Large intestine (tissue), 12 donors: ENCODE measurements at places on chromosomes 5 and 9. TPM values are rescaled to one million over a fixed set of nuclear protein-coding genes. Genes with fewer than 3 reads are reported as not detected.
A peak's percentile ranks its signal among the peaks of the same experiment; 100 is the strongest.

DNA sequence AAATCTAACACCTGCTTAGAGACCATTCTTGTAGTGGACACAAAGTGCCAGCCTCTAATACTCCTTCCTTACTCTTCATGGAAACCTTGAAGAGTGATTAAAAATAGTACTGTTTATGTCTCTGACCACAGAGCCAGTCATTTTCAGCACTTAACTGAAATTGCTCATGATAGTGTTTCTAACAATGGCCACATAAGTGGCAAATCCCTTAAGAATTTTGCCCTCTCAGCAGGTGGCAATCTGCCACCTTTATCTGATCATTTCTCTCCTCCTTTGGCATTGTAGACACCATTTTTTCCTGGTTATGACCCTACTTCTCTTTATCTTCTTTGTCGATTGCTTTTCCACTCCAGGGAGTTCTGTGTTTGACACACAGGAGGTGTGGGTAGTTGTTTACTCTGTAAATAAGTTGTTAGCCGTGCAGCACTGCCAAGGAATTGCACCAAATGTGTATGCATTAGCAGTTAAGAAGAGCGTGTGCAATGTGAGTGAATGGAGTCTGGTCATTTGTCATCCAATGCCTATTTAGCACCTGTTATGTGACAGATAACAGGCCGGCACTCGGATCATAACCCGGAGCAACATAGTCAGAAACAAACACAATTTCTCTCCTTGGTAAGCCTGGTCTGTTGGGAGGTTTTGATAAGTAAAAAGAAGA, 36.8 kb upstream of the STARD4 start:
- peak; percentile 28 for DNase-seq

GRCh38 chr9:34565856-34566255, 23.7 kb downstream of the CNTFR start:
- DNase-seq = no peak

GRCh38 chr5:130280528-130281217, 376.4 kb downstream of the CHSY3 start:
- DNase-seq = no peak

- no peak for DNase-seq
Observed at GRCh38 chr5:83312663-83313062, 158.9 kb upstream of the VCAN start.

DNA sequence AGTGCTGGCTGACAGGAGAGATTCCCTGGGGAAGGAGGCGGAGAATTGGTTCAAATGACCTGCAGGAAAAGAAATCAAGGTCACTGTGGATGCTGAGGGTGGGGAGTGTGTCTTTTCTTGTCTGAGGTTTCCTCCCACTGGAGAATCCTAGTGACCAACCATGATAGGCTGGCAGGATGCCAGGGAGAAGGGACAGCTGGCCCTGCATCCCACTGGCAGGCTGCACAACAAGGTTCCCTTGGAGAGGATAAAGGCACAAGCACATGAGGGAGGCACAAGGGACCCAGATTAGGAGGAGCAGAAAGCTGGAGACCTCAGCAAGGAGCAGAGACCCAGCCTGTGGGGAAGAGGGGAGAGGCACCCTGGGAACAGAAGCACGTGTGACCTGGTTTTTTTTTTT, 11.4 kb upstream of the ZDHHC12 start:
- DNase-seq = no peak

GRCh38 chr9:134328341-134328840, 2.1 kb downstream of the RXRA start:
- peak; percentile 78 for DNase-seq

GRCh38 chr5:43780586-43780985, 177.6 kb downstream of the NNT start:
- DNase-seq = no peak

- no peak for DNase-seq
Observed at GRCh38 chr5:64693636-64694035, 3.3 kb downstream of the SHISAL2B start.

- peak; percentile 50 for DNase-seq
Observed at GRCh38 chr9:26744191-26744965, 148.2 kb downstream of the CAAP1 start.

DNA sequence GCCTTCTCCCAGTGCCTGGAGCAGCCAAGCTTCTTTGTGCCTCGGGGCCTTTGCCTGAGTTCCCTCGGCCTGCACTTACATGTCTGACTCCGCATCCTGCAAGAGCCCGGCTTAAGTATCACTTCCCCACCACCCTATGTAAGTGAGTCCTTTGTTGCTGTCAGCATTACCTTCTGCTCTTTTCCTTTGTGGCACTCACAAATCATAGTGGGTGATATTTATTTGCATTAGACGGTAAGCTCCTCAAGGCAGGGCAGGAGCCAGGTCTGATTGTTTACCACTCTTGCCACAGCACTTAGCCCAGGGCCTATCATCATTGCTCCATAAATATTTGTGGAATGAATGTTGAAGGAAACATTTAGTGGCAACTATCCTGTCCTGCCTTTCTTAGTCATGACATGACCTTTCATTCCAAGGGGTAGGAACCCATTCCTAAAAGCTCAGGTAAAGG, 4.8 kb downstream of the GM2A start:
- no peak for DNase-seq

DNA sequence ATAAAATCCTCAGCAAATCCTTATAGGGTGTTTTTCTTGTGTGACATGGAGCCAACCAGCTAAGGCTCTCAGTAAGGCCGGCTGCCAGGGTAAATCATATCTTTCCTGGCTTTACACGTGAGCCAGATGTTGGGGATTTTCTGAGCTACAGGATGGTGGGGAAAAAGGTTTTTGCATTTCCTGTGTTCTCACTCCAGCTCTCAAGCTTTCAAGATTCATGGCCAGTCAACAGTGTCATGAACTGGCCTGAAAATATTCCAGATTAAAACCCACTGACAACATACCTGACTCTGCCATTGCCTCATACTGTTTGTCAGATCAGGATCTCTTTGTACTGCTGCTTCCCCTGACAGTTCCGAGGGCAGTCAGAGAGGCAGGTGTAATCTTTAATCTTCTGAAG, 306.9 kb downstream of the GLIS3 start:
- no peak for DNase-seq

DNA sequence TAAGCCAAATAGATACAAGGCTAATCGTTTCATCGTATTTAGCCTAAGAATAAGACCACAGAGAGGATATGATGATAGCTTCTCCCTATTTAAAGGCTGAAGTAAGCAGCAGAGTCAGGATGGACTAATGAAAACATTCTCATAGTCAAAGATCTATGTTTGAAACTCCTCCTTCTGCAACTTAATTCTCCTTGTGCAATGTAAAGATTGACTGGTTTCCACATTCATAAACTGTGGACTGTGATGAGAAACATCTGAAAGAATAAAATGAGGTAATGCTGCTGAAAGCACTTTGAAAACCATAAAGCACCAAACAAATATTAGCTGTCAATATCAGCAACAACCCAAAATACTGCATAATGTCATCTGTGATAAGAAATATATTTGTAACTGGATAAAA, 361.9 kb downstream of the CSNK1G3 start:
- DNase-seq = no peak

- peak; percentile 56 for DNase-seq
Observed at GRCh38 chr9:115209601-115210306, 91.8 kb upstream of the TNC start.

DNA sequence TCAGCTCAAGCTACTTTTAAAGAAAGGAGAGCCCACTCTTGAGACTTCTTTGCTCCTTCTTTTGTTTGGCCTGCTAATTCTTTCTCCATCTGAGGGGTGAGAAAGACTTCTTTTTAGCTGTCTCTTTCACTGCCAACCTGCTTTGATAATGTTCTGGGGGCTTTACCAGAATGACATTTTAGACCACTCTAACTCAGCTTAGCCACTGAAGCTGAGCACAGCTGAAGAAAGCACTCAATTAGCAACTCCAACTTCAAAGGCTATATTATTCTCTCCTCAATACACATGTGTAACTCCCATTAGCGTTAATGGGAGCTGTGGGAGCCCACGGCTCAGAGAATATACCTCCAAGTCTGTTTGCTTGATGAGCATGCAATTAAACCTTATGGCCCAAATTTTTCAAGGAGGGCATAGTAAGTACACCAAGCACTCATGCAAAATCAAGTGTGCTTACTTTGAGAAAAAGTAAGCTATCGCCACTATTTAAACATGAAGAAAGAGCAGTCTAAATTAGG, 815.4 kb upstream of the DMAC1 start:
- no peak for DNase-seq

GRCh38 chr5:107149243-107150005, 521.3 kb downstream of the EFNA5 start:
- DNase-seq = no peak

DNA sequence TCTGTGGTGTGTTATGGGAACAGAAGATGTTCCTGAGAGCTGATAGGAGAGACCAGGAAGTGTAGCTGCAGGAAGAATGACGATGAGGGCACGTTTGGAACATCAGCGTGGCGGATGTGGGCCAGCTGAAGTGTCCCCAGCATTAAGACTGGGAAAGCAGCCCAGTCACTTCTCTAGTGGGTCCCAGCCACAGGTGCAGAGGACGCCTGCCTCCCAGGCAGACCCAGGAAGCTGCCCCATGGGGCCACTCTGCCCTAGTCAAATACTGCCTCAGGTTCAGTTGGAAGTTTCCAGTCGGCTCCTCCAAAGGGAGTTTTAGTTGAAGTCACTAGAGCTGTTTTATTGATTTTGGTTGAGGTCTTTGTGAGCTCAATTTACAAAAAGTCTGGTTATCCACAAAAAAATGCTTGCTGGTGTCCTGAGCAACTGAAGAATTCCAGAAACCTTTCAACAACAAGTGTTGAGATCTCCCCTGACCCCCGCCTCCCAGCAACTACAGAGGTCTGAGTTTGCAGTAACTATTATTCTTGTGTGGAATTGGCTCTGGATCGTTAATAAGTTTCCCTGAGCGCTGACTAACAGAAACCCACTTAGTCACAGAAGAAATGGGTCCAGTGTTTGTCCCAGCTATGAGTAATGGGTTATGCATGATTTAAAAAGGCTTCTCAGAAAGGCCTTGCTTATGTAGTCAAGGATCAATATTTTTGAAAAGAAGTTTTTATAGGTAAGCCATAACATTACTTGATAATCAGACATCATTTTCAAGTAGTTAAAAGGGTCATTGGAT, 294.1 kb downstream of the FANCC start:
- no peak for DNase-seq

- peak; percentile 85 for DNase-seq
Observed at GRCh38 chr5:43396762-43397304, 15.4 kb downstream of the CCL28 start.

DNA sequence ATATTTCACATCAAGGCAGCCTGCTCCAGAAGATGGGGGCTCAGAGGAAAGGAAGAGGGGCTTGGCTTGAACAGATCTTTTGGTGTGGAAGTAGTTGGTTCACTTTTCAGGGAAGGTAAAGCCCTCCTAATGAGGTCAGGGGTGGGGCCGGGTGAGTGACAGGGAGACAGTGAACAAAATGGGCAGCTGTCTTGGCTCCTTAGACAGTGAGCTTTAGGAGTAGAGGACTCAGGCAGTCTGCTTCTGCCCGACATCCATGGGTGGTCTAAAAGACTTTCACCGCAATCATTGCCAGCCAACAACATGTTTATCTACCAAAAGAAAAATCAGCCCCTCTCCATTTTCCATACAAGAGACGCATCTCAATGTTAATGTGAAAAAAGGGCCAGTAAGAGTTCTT, 241.0 kb downstream of the EBF1 start:
- DNase-seq = no peak

DNA sequence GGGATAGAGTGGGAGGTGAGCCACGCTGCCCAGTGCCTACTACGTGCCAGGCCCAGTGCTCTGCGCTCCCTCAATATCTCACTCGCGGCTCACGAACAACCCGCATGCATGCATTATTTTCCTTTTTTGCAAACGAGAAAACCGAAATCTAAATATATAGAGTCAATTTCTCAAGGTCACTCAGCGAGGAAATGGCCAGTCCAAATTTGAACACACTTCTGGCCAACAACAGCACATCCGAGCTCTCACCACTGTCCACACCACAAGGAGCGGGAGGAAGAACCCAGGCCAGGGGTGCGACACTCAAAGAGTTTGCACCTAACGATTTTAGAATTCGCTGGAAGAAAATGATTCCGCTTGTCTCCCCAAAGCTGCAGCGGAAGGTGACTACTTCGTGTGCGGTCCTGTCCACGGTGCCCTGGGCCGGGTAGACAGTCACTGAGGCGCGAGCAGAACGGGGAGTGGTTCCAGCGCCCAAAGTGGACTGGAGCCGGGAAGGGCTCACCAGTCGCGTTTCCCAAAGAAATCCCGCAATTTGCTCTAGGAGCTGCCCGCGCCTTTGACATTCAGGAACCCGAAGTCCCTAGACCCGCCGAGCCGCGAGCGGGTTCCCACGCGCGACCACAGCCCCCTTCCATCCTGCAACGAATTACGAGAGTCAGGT, 1.1 kb upstream of the TLX3 start:
- no peak for DNase-seq

GRCh38 chr5:73955271-73955846, 329.4 kb downstream of the ARHGEF28 start:
- DNase-seq = no peak

DNA sequence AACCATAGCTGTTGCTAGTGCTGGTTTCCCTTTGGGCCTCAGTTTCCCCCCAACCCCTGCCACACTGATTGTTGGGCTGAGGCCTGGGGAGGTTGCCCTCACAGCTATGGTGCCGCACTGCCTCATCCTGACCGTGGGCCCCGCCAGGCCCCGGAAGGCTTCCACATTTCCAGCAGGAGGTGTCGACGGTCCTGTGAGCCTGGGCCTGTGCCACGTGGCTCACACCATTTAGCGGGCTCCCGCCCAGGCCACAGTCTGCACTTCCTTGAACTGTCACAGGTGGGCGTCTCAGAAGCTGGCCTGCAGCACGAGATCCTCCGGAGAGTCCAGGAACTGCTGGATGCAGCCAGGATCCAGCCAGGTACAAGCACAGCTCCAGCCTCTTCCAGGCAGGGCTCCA, 45.7 kb downstream of the LRSAM1 start:
- no peak for DNase-seq

- DNase-seq = no peak
Observed at GRCh38 chr5:54725391-54726280, 208.1 kb downstream of the SNX18 start.

GRCh38 chr9:131465401-131465800, 37.3 kb upstream of the POMT1 start:
- DNase-seq = no peak

Gene BHMT2
- 2.8 TPM for polyA plus RNA-seq

Gene STKLD1
- polyA plus RNA-seq = 2.4 TPM

Gene LCN1
- 0.09 TPM for polyA plus RNA-seq

Gene PCDHGA12
- polyA plus RNA-seq = 0.81 TPM

Gene ADAMTS19
- polyA plus RNA-seq = 4.8 TPM

Gene IFNA21
- 0.13 TPM for polyA plus RNA-seq

Gene SLC36A2
- polyA plus RNA-seq = not detected

Gene PCDHA1
- polyA plus RNA-seq = 0.55 TPM

Gene CPLANE1
- polyA plus RNA-seq = 11.7 TPM

Gene LCN15
- 14.0 TPM for polyA plus RNA-seq

Gene PCDHGA6
- polyA plus RNA-seq = 1.9 TPM

Gene ECM2
- polyA plus RNA-seq = 9.8 TPM

Gene SHC3
- polyA plus RNA-seq = 0.69 TPM

Gene SLCO4C1
- polyA plus RNA-seq = 24.9 TPM

Gene ZFAND5
- 142 TPM for polyA plus RNA-seq

Gene SNAPC4
- polyA plus RNA-seq = 11.3 TPM

Gene GPX8
- polyA plus RNA-seq = 19.7 TPM
